ENCODE measurements at places on chromosomes 4 and X. TPM values are rescaled to one million over a fixed set of nuclear protein-coding genes. Genes with fewer than 3 reads are reported as not detected.

UGT2B11 gene
- total RNA-seq = not detected

DNA sequence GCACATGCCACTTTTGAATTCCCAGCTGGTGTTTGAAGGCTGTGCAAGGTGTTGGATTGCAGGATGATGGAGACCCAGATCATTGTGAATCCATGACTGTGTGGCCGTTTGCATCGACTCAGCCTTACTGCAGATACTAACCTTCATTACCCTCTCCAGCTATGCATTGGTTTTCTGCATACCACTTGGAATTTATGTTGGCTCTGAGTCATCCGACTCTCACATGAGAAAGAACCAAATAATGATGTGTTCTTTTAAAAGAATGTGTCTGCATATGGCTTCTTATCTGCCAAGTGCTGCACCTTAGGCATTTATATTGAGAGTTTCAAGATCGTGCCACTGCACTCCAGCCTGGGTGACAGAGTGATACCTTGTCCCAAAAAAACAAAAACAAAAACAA, 106.7 kb upstream of the PRKX start:
- no peak for ATAC-seq

GRCh38 chr4:38243388-38244053, 283.3 kb downstream of the PTTG2 start:
- no peak for ATAC-seq

DNA sequence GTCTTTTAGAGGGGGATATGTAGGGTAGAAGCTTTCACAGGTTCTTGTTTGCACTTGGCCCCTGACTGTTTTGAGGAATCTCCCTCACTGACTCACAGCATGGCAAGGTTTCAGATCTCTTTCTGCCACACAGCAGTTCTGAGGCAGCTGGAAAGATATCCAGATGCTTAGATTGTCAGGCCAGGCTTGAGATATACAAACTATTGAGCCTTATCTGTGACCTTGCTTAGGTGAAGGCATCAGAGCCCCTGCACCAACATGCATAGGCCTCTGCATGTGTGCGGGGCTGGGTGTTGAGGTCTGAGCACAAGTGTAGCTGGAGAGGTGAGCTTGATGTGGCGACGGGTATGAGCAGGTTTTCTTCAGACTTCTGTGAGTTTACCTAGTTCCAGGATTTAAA, 80.9 kb upstream of the MSANTD1 start:
- ATAC-seq = no peak

GPC4 gene
- total RNA-seq = 70.2 TPM

DNA sequence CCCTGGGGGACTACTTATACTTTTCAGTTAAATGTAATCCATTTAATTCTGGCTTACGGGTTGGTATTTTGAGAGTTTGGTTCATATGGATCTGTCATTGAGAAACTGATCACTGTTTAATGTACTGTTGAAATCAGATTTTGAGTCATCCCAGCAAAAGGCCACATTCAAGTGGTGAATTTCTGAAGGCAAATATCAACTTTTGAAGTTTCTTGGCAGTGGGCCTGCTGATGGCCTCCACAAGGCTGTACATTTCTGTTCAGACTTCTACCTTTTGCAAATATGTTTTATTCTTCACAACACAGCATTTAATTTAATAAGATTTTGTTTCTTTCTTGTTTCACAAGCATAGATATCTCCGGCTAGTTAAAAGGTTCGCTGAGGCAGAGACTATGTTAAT, 138.7 kb downstream of the PDGFC start:
- no peak for ATAC-seq

GRCh38 chr4:38396845-38397547, 267.0 kb upstream of the KLF3 start:
- no peak for ATAC-seq

IRS4 gene
- 0.08 TPM for total RNA-seq

- no peak for ATAC-seq
Measured at GRCh38 chrX:124023838-124024238, 62.3 kb downstream of the STAG2 start.

CAPN6 gene
- total RNA-seq = 1.1 TPM

SSR4 gene
- total RNA-seq = 126 TPM

CLDN22 gene
- not detected for total RNA-seq

DNA sequence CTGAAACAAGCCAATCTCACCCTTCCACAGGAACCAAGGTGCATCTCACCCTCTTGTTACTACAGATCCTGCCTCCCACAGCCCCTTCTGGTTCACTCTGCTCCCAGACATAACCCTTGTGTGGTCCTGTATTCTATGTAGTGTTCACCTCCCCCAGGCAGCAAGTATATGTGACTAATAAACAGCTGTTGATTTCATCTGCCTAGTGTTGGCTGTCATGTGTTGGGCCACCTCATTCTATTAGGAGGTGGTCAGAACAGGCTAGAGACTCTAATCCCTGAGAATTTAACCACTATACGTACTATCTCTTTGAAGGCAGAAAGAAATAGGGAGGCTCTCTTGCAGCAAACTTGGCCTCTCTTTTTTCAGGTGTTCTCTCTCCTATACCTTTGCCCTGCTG, 134.3 kb upstream of the RPL34 start:
- ATAC-seq = no peak

- no peak for ATAC-seq
Measured at GRCh38 chrX:41542536-41542935, 95.4 kb downstream of the NYX start.

CFI gene
- total RNA-seq = 12.5 TPM

TAB3 gene
- 26.0 TPM for total RNA-seq

GRCh38 chr4:650461-650860, 23.6 kb downstream of the ATP5ME start:
- ATAC-seq = no peak

SOWAHB gene
- not detected for total RNA-seq

TXK gene
- total RNA-seq = not detected

GRCh38 chr4:164734484-164734883, 19.4 kb upstream of the SMIM31 start:
- ATAC-seq = no peak

- ATAC-seq = no peak
Measured at GRCh38 chr4:8390577-8390976, 49.9 kb downstream of the ACOX3 start.

DNA sequence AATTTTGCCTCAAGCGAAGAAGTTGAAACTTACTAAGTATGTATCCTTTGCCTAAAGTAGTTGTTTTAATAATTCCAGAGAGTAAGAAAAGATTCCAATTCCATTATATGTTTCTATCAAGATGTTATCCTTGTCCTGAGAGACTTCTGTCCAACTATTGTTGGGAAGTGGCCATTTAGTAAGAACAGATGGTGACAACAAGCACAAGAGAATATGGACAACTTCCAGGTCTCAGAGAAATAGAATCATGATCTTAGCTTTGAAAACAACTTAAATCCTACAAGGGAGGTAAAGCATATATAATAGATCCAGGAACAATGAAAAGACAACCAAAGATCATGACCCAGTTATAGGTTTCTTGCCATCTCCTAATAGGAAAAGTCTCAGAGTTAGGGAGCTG, 486.6 kb upstream of the PCDH10 start:
- no peak for ATAC-seq

Data from gastroesophageal sphincter (tissue), 4 donors.